ENCODE measurements at places on chromosomes 1 and 21. TPM values are rescaled to one million over a fixed set of nuclear protein-coding genes. Genes with fewer than 3 reads are reported as not detected.

TTC13 gene
- total RNA-seq, result 17.3 TPM

PDZK1IP1 gene
- not detected for total RNA-seq

TTC22 gene
- total RNA-seq, result 4.6 TPM

SH3BGR gene
- total RNA-seq, result 3.1 TPM

GBP5 gene
- 95.1 TPM for total RNA-seq

CLEC20A gene
- total RNA-seq, result not detected

MARK1 gene
- total RNA-seq, result not detected

IGSF21 gene
- total RNA-seq, result not detected

CYP4A11 gene
- total RNA-seq, result not detected

SZRD1 gene
- total RNA-seq, result 191 TPM

BARHL2 gene
- not detected for total RNA-seq

S100B gene
- total RNA-seq, result not detected

GFI1 gene
- 55.3 TPM for total RNA-seq

CA14 gene
- total RNA-seq, result not detected

GRCh38 chr1:19333587-19334354 lies 21.6 kb downstream of the SLC66A1 start:
- no peak overlapping the region for H3K27ac ChIP-seq
- peaks cover 30% of the 10 kb centered on the region for H3K4me1 ChIP-seq
- H3K27me3 ChIP-seq, result no peaks in the 10 kb centered on the region
- no peak for DNase-seq

DNA sequence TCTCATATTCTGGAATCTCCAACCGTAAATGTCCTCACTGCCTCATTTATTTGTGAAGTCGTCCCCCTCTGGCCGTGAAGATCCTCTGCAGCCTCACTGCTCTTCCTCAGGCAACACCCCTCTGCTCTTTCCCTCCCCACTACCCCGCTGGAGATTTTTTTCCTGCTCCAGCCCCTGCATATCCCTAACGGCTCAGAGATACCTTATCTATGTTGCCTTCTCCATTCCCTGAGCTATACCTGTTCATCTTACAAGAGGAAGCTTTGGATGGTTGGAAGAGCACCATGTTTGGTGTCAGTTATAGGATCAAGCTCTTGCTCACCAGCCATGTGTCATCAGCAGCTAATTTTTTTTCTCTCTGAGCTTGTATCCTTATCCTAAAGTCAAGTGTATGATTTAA lies 26.4 kb downstream of the LRRC8B start:
- peaks cover 85% of the 10 kb centered on the region for H3K4me1 ChIP-seq
- no peak overlapping the region for H3K4me3 ChIP-seq
- H3K27ac ChIP-seq, result peak overlapping the region; percentile 29
- no peaks in the 10 kb centered on the region for H3K27me3 ChIP-seq

GRCh38 chr1:108009603-108010195 lies 44.7 kb upstream of the VAV3 start:
- peaks cover 9% of the 10 kb centered on the region for H3K4me1 ChIP-seq
- H3K27ac ChIP-seq, result no peak overlapping the region
- no peaks in the 10 kb centered on the region for H3K36me3 ChIP-seq

DNA sequence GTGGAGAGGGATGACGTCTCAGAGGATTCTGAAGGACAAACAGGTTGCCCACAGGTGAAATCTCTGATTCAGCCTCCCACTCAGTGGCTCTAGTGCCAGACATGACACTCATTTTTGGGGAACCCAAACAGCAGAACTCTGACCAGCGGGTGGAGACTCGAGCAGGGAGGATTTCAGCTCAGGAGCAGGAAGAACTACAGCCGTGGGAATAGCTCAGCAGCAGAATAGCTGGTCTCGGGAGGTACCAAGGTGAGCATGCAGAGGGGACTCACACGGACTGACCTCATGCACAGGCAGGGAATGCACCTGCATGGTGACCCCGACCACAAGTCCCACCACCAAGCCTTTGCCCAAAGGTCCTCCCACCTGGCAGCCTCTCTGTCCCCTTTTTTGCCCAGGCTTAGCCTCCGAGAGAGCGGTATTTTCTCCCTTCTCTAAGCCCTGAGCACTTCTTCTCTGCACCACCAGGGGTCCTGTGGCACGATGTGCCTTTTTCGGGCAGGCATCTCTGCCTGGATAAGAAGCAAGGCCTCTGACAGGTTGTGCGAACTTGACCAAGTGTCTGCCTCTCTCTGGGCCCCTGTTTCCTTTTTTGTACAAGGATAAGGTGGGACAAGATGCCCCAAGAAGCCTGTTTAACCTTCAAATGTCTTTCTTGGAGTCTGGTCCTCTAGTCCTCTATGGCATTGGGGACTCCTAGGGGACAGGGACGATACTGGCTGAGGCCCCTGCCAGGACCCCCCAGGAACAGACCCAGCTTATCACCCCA lies 8.8 kb upstream of the FGR start:
- H3K4me3 ChIP-seq, result no peak overlapping the region

- no peak overlapping the region for H3K27ac ChIP-seq
- peaks cover 29% of the 10 kb centered on the region for H3K4me1 ChIP-seq
- no peaks in the 10 kb centered on the region for H3K27me3 ChIP-seq
- H3K4me3 ChIP-seq, result no peak overlapping the region
Observed at GRCh38 chr1:203807196-203807595, 11.8 kb downstream of the ZBED6 start.

- peaks cover 39% of the 10 kb centered on the region for H3K4me1 ChIP-seq
- peaks cover 41% of the 10 kb centered on the region for H3K36me3 ChIP-seq
- peak overlapping the region; percentile 96 for H3K27ac ChIP-seq
- peak overlapping the region; percentile 78 for H3K4me3 ChIP-seq
Observed at GRCh38 chr1:32256473-32257226, 5.6 kb downstream of the LCK start.

DNA sequence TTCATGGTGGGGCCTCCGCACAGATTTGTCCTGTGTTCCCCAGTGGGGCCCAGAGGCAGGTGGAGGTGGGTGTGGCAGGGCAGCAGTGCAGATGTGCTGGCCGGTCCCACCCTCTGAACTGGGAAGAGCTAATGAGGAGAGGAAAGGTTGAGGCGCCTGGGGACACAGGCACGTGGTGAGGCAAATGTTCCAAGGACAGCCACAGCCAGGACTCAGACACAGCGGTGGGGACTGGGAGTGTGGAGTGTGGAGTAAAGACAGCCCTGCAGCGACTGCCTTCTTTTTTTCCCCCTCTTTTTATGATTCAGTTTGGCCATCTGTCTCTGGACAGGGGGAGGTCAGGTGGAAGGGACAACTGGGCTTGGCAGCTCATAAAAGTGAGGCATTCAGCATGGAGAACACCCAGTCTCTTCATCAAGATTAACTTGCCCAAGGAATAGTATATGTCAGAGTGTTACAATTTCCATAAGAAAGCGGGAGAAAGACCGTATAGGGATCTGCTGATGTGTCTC lies 104.2 kb upstream of the GCLM start:
- no peaks in the 10 kb centered on the region for H3K36me3 ChIP-seq
- no peak for DNase-seq
- H3K27ac ChIP-seq, result no peak overlapping the region
- no peak overlapping the region for H3K4me3 ChIP-seq

DNA sequence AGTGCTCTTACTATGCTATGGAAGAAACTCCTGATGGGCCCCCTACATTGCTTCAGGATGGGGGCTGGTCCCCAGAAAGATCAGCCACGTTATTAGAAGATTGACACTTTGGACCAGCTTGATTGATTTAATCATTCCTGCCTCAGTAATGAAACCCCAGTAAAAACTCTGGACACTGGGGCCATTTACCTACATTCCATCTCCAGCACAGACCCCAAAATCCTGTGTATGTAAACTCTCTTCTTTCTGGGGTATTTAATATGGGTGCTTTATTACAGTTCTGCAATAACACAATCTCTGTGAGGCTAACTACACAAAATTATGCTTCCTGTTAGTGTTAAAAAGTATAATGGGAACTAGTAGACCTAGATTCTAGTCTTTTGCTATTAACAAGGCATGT lies 96.6 kb downstream of the KCNK1 start:
- peaks cover 8% of the 10 kb centered on the region for H3K27me3 ChIP-seq
- H3K4me1 ChIP-seq, result no peaks in the 10 kb centered on the region
- no peak overlapping the region for H3K4me3 ChIP-seq
- H3K36me3 ChIP-seq, result no peaks in the 10 kb centered on the region
- H3K27ac ChIP-seq, result no peak overlapping the region

- H3K27ac ChIP-seq, result no peak overlapping the region
- no peaks in the 10 kb centered on the region for H3K36me3 ChIP-seq
- no peaks in the 10 kb centered on the region for H3K27me3 ChIP-seq
- no peak overlapping the region for H3K4me3 ChIP-seq
- DNase-seq, result no peak
Observed at GRCh38 chr1:71861022-71861421, 421.3 kb downstream of the NEGR1 start.

DNA sequence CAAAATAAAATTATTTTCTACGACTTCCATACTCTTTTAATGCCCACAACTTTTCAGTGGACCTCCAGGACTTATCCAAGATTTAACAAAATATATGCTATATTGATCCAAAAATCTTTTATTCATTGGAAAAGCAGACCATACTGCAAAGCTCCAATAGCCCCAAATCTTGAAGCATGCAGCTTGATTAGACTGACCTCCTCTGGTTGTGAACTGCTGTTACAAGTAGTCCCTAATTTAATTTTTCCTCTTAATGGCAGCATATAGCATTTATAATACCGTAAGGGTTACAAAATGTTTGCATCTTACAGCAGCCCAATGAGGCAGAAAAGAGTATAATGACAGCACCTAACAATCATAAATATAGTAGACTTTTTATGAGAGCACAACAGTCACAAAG lies 49.8 kb downstream of the TPR start:
- H3K27ac ChIP-seq, result no peak overlapping the region
- DNase-seq, result no peak
- H3K36me3 ChIP-seq, result peaks cover 51% of the 10 kb centered on the region
- no peak overlapping the region for H3K4me3 ChIP-seq
- H3K4me1 ChIP-seq, result peaks cover 5% of the 10 kb centered on the region
- no peaks in the 10 kb centered on the region for H3K27me3 ChIP-seq

GRCh38 chr21:30257773-30258172 lies 25.0 kb downstream of the KRTAP24-1 start:
- H3K36me3 ChIP-seq, result no peaks in the 10 kb centered on the region
- no peak overlapping the region for H3K27ac ChIP-seq
- DNase-seq, result no peak
- no peaks in the 10 kb centered on the region for H3K27me3 ChIP-seq
- H3K4me3 ChIP-seq, result no peak overlapping the region
- no peaks in the 10 kb centered on the region for H3K4me1 ChIP-seq

DNA sequence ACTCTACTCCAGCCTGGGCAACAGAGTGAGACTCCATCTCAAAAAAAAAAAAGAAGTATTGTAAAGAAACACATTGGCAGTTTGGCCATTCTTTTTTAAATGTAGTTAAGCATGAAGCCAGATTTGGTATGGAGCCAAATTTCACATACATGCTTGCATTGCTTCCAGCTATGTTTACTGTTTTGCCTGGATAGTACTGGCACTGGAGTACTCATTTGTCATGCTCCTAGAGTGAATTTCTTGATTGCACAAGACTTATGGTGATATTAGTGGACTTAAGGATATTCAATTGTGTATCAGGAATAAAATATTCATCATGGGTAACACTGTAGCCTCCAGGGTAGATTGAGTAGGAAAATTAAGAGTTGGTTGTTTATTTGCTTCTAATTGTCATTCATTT lies 24.5 kb upstream of the SLC9A1 start:
- H3K36me3 ChIP-seq, result peaks cover 2% of the 10 kb centered on the region
- H3K27ac ChIP-seq, result no peak overlapping the region
- H3K27me3 ChIP-seq, result no peaks in the 10 kb centered on the region
- DNase-seq, result no peak

DNA sequence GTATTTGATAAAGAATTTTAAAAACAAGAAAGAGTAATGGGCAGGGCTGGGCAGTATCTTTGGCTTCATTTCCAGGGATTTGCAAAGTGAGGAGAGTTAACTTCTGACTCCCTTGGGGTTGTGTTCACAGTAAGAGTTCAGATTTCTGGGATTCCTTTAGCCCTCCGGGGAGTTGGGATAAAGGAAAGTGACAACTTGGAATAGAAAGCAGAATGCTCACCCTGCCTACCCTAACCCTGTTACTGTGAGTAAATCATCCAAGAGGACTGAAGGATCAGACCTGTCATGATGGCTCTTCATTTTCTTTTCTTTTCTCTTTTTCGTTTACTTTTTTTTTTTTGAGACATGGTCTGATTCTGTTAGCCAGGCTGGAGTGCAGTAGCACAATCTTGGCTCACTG lies 76.1 kb downstream of the CACHD1 start:
- H3K27ac ChIP-seq, result no peak overlapping the region
- no peak overlapping the region for H3K4me3 ChIP-seq
- H3K27me3 ChIP-seq, result peaks cover 3% of the 10 kb centered on the region
- H3K36me3 ChIP-seq, result no peaks in the 10 kb centered on the region
- H3K4me1 ChIP-seq, result peaks cover 32% of the 10 kb centered on the region

DNA sequence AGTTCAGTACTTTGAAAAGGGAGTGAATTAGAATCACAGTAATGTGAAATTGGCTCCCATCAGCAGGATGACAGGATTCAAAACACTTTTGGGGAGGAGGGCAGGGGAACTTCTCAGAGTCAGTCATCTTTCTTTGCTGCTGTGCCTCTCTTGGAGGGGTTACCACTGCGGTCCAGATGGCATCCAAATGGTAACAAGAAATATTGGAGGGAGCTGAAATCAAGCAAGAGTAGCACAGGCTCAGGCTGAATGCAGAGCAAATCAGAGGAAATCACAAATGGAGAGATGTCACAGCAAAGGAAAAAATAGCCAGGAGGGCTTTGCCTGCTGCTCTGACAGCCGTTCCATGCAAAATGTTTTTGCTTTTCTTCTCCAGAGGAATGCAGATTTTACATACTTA lies 75.0 kb upstream of the C8B start:
- H3K36me3 ChIP-seq, result no peaks in the 10 kb centered on the region

GRCh38 chr1:245952383-245953026 lies 554.6 kb downstream of the SMYD3 start:
- DNase-seq, result no peak
- no peak overlapping the region for H3K4me3 ChIP-seq
- H3K4me1 ChIP-seq, result peaks cover 16% of the 10 kb centered on the region
- peak overlapping the region; percentile 90 for H3K27ac ChIP-seq

GRCh38 chr1:34884961-34885360 lies 25.4 kb upstream of the SMIM12 start:
- DNase-seq, result no peak
- no peaks in the 10 kb centered on the region for H3K36me3 ChIP-seq
- peaks cover 3% of the 10 kb centered on the region for H3K4me1 ChIP-seq
- H3K27me3 ChIP-seq, result peaks cover 28% of the 10 kb centered on the region
- H3K27ac ChIP-seq, result no peak overlapping the region

GRCh38 chr1:193479187-193479586 lies 292.8 kb upstream of the B3GALT2 start:
- H3K27ac ChIP-seq, result peak overlapping the region; percentile 81
- peak; percentile 86 for DNase-seq
- H3K4me3 ChIP-seq, result peak overlapping the region; percentile 11
- H3K27me3 ChIP-seq, result no peaks in the 10 kb centered on the region
- H3K36me3 ChIP-seq, result peaks cover 28% of the 10 kb centered on the region

Measured in activated CD4-positive, alpha-beta memory T cell treated with anti-CD3 and anti-CD28 coated beads for 36 hours (primary cell).